Retina (tissue), 1 donor: ENCODE measurements at places on chromosomes 4 and X.

DNA sequence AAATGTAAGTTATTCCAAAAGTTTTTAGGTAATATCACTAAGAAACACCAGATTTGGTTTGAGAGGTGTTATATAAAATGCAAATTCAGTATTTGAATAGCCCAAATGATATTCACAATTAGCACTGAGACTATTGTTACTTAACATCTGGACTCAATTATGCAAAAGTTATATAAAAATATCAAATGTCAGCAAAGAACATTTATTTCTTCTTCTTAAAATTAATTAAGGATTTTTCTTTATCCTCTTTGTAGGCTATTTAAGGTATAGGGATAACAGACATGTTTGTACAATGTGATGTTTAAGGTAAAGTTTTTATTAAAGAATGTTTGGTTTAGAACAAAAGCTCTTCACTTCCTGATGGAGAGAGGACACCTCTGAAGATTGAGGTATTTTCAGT is 63.3 kb upstream of the GK2 start:
- no peak for DNase-seq

- DNase-seq, result no peak
These were observed 99.2 kb downstream of the DOCK11 start for GRCh38 chrX:118594697-118595420.

DNA sequence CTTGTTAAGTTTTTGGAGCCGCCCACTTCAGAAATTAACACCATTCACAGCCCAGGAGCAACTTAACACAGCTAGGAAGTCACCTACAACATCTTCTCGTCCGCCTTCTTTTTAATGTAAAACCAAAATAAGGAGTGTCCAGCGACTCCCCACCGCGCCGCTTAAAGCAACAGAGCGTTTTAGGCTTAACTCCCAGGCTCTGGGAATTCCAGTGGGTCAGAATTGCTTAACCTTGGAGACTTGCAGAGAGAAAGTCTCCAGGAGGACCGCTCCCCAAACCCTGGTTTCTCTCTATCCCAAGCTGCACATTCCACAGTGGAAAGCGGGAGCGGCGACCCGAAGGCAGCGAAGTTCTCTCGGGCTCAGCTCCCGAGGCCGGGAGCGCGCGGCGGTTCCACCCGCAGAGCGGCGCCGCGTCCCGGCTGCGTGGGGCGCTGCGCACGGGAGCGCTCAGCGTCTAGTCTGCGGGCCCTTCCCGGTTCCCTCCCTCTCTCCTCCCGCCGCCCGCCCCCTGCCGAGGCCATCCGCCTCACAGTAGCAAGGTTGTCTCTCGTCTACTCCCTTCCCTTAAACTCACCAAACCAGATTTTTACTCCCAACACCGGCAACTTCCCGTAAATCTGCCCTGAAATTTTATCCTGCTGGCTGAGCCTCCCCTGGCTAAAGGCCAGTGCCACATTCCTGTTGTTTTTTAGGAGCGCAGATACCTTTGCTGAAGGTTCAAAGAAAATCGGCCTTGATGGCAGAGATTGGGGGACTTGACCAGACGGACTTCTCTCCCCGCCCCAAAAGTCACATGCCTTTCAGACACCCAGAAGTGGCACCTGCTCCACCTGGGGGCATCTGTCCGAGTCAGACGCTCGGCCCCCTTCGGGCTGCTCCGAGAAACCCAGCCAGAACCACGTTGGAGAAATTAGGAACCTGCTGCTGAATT is at the start of gene RBM47:
TSS of gene RBM47 (minus strand) at position 464 of the 934 bp plus-strand sequence. CDS start 190,971 bp downstream, outside the sequence.
- peak; percentile 72 for DNase-seq

DNA sequence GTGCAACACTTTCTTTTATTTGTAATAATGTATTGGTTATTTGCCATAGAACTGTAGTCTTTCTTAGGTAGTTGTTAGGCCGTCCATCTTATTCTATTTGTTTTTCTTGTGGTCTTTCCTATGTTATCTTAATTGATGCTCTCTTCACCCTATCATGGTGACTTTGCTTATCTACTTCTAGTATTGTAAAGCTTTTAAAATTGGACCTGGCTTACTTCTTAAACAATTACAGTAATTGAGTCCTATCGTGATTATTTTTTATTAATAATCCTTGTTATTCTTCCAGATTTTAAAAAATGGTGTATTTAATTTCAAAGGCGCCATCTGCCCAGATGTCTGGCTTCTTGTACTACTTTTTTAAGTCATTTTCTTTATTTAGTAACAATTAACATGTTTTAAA is 63.7 kb downstream of the CLCN5 start:
- no peak for DNase-seq

GRCh38 chr4:47122592-47123291 is 91.4 kb downstream of the GABRB1 start:
- DNase-seq, result peak; percentile 60

- peak; percentile 5 for DNase-seq
These were observed 1.3 kb downstream of the TCEAL8 start for GRCh38 chrX:103253608-103254007.

- DNase-seq, result no peak
These were observed 8.8 kb downstream of the TBC1D8B start for GRCh38 chrX:106811131-106811910.

- no peak for DNase-seq
These were observed 383 bp upstream of the TBC1D19 start for GRCh38 chr4:26583538-26583864.

DNA sequence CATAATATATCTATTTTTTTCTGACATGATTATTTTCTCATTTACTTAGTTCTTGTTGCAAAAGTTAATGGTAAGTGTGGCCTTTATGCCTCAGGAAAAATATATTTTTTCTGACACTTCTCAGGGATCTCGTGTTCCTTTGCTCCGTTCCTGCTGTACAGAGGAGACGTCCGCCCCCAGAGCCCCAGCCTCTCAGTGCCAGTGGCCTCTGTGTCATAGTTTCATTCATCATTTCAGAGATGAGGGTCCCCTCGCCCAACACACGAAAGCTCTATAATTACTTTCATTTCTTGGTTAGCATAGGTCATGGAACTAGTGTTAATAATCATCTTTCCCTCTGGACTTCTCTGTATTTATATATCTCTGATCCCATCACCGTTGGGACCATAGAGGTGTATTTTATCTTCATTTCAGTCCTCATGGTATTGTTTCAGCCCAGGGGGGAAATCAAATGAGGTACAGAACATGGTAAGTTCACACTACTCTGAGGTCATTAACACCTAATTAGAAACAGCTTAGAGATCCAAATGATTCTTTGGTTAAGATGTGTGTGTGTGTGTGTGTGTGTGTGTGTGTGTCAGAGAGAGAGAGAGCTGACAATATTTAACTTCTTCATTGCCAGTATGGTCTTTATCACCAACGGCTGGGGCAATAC is 631.1 kb upstream of the TENM3 start:
- no peak for DNase-seq

DNA sequence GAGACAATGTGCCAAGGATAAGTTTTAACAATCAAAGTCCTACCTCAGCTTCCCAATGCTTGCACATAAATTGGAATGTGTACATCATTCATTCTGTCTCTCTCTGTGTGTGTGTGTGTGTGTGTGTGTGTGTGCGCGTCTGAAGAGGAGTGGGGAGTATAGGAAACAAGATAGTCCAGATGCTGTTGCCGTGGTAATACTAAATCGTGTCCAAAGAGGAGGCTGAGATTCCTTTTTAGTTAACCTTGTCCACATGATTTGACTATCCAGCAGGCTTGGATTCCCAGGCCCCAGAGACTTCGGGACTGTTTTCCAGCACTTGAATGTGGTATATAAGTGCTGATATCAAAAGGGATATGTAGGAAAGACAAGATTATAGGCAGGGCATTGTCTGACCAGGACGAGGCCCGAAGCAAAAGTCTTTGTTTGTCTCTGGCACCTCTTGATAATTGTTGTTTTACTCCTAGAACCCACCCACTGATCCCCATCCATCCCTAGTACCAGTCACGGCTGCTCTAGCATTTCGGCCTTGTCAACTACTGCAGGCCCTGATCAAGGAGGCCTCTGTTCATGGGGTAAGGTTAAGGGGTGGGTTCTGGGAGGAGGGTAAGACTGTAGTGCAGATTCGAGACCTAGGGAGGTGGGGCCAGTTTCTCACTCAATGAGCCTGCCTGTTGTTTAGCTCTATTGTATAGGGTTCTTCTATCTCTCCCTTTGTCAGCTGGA is 3.9 kb downstream of the PLP1 start:
- peak; percentile 9 for DNase-seq

DNA sequence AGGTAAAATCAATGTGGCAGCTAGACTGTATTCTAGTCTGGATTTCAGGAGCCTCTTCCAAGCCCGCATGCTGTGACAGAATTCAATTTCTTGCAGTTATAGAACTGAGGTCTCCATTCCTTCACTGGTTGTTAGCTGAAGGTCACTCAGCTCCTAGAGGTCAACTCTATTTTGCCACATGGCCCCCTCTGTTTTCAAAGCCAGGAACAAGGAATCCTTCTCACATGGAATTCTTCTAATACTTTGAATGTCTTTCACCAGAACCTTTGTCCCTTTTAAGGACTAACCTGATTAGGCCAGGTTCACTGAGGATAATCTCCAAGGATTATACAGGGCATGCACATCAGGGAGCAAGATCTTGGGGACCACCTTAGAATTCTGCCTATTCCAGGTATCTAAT is 23.4 kb upstream of the MMRN1 start:
- no peak for DNase-seq

DNA sequence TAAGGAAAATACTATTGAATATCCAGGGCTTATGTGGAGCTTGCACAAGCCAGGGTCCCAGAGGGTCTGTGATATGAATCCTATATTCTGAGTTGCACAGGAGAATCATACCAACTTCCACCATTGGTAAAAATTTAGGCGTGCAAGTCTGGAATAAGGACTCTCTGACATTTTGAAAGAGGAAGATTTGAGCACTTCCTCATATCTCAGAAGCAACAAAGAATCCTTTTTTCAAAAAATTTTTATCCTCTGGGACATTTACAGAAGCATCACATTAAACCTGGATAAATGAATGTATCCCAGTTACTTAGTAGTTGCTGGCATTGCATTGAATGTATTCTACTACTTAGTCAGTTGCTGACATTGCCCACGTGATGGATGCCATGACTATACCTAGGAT is 24.2 kb upstream of the CAMK2D start:
- no peak for DNase-seq

DNA sequence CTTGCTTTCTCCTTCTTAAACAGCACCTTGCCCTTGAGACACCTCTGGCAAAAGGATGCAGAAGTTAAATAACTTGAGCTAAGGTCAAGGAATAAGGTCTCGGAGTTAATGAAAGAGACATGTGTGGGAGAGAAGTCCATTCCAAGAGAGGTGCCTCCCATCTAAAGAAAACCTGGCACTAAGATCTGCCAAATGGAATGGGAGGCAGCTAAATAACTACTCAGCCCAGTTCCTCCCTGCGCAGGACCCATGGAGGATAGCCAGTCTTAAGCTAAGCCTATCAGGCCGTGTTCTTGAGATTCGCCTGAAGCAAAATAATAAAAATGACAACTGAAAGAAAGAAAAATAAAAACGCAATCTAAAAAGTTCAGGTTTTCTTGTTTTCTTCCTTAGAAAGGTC is 20.7 kb upstream of the ELF4 start:
- no peak for DNase-seq

GRCh38 chr4:82799006-82799881 is 648 bp upstream of the SCD5 start:
- DNase-seq, result no peak

DNA sequence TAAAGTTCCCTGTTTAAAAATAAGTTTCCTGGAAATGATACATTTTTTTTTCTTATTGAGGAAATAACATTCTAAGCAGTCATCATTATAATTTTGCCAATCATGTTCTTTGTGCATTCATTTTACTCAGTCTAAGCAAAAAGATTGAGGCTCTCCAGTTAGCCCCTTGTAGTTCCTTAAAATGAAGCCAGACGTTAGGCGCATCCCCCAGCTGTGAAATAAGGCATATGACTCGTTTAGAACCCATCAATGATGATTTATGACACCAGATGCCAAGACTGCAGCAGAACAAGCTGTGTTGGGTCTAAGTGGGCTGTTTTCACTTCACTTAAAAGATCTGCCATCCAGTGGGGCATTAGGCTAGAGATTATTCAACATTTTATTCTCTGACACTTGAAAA is 17.0 kb downstream of the PDGFC start:
- DNase-seq, result no peak

- DNase-seq, result no peak
These were observed 80.8 kb upstream of the RPS6KA3 start for GRCh38 chrX:20347481-20347880.

- DNase-seq, result peak; percentile 88
These were observed at the start of gene OCRL for GRCh38 chrX:129540068-129540653. TSS of gene OCRL (plus strand) at chrX:129540259. CDS start at chrX:129540440, 181 bp downstream.
